ENCODE measurements at places on chromosomes 1 and 21.

DNA sequence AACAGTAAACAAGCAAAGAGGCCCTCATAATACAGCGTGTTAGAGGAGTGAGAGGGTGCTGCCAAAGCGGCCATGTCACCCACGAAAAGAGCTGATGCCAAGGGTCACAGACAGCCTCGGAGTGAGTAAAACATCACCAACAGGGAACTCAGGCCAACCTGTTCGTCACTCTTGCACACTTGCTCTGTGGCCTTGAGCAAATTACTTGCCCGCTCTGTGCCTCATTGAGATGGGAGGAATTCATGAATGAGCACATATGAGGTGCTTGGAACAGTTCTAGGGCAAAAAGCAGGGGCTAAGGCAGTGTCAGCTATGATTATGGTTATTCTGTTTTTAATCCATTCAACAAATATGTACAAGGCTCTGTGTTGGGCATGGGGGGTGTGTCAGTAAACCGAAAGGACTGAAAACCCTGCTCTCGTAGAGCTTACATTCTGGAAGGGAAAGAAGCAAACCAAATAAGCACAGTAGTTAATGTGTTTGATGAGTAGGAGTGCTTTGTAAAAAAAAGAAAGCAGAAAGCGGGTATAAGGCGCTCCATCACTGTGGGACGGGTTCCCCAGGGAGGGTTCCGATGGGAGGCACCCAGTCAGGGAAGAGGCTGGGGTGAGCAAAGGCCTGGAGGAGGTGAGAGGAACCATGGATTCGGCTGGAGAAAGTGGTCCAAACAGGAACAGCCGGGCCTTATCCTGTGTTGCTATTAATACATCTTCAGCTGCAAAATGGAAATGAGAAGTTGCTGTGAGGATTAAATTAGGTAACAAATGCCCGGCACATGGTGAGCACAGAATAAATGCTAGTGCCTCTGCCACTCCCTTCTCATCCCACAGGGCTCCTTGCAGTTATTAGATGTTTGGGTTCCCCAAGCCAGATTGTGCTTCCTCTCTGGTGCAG, 39.5 kb upstream of the RD3 start:
- H3K36me3 ChIP-seq: no peaks in the 10 kb centered on the region
- no peaks in the 10 kb centered on the region for H3K4me1 ChIP-seq
- H3K4me3 ChIP-seq: no peak overlapping the region
- H3K27me3 ChIP-seq: no peaks in the 10 kb centered on the region

DNA sequence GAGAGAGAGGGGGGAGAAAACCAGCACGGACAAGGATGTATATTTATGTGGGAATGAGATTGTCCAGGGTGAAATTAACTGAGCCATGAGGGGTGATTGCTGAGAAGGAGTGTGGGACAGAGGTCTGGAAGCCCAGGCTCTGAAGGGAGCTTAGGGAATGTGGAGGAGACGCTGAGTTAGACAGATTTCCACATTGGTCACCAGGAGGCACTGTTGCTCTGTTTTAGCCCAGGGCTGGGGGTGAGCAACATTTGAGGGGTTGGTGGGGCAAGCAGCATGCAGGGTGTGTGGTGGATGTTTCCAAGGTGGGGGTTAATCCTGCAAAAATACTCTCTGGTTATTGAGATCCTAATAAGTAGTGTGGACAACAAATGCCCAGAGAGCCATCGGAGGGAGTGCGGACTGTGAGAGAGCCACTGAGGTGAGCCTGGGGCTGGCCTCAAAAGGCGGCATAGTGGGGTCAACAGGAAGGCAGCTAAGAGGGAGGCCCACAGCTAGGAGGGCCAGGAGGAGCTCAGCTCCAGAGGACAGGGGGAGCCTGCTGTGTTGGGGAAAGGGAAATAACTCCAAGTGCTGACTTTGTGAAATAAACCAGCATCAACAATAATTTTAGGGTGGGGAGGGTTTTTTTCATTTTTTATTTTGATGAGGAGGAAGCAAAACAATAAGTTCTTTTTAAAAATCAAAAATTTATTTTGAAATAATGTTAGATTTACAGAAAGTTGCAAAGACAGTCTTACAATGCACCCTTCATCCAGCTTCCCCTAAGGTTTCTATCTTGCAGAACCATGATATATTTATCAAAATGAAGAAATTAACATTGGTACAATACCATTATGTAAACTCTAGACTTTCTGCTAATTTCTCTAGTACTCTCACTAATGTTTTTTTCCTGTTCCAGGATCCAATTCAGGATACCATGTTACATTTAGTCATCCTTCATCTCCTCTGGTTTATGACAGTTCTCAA, 82.8 kb upstream of the CD34 start:
- H3K4me3 ChIP-seq: no peak overlapping the region
- H3K27ac ChIP-seq: no peak overlapping the region
- no peaks in the 10 kb centered on the region for H3K36me3 ChIP-seq
- H3K27me3 ChIP-seq: no peaks in the 10 kb centered on the region
- DNase-seq: no peak

GRCh38 chr1:90850181-90850897, 133.2 kb upstream of the BARHL2 start:
- DNase-seq: peak; percentile 78
- no peaks in the 10 kb centered on the region for H3K36me3 ChIP-seq
- H3K4me1 ChIP-seq: no peaks in the 10 kb centered on the region
- no peak overlapping the region for H3K27ac ChIP-seq

GRCh38 chr21:35179990-35180540, 131.0 kb upstream of the RUNX1 start:
- H3K4me3 ChIP-seq: no peak overlapping the region
- no peaks in the 10 kb centered on the region for H3K27me3 ChIP-seq
- no peak overlapping the region for H3K27ac ChIP-seq
- no peaks in the 10 kb centered on the region for H3K4me1 ChIP-seq
- no peaks in the 10 kb centered on the region for H3K36me3 ChIP-seq

GRCh38 chr1:29121936-29122681, 1.6 kb downstream of the TMEM200B start:
- no peaks in the 10 kb centered on the region for H3K4me1 ChIP-seq
- peak; percentile 74 for DNase-seq
- H3K27me3 ChIP-seq: no peaks in the 10 kb centered on the region
- H3K4me3 ChIP-seq: peak overlapping the region; percentile 61

DNA sequence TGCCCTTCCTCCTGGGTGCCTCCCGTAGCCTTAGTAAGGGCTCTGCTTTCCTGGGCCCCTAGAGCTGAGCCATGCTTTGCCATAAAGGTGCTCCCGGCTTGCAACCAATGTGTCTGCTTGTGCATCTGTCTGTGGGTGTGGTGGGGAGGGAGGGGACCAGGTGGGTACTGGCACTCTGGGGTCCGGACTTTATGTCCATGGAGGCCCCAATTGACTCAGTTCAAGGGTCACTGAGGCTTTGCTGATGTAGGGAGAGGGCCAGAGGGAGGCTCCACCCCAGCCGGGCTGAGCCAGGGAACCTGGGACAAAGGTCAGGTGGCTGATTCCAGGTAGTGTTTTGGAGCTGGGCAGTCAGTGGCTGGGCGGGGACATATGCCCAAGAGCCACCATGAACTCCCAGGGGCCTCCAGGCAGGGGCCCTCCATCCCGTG, 15.0 kb downstream of the TNFRSF25 start:
- no peak overlapping the region for H3K27ac ChIP-seq
- no peak for DNase-seq
- H3K4me3 ChIP-seq: no peak overlapping the region
- no peaks in the 10 kb centered on the region for H3K36me3 ChIP-seq

DNA sequence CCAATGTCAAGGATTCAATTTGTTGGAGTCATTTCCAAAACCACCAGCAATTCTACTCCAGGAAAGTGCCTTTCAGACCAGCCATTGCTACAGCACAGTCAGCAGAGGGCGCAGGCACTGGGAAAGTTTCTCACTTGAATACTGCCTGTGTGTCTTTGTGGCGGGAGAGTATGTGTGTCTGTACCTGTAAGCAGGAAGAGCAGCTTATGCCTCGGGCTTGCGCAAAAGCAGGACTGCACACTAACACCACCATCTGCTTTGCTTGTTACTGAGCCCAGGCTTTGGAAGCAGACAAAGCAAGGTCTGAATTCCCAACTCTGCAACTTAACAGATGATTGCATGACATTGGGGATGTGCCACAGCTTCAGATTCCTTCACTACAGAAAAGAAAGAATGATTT, 7.0 kb upstream of the CTSE start:
- no peaks in the 10 kb centered on the region for H3K27me3 ChIP-seq
- peak; percentile 71 for DNase-seq
- no peaks in the 10 kb centered on the region for H3K36me3 ChIP-seq
- H3K27ac ChIP-seq: no peak overlapping the region
- no peak overlapping the region for H3K4me3 ChIP-seq

GRCh38 chr1:93776728-93777127, 95.1 kb upstream of the BCAR3 start:
- H3K27ac ChIP-seq: no peak overlapping the region
- no peak for DNase-seq
- no peaks in the 10 kb centered on the region for H3K27me3 ChIP-seq

DNA sequence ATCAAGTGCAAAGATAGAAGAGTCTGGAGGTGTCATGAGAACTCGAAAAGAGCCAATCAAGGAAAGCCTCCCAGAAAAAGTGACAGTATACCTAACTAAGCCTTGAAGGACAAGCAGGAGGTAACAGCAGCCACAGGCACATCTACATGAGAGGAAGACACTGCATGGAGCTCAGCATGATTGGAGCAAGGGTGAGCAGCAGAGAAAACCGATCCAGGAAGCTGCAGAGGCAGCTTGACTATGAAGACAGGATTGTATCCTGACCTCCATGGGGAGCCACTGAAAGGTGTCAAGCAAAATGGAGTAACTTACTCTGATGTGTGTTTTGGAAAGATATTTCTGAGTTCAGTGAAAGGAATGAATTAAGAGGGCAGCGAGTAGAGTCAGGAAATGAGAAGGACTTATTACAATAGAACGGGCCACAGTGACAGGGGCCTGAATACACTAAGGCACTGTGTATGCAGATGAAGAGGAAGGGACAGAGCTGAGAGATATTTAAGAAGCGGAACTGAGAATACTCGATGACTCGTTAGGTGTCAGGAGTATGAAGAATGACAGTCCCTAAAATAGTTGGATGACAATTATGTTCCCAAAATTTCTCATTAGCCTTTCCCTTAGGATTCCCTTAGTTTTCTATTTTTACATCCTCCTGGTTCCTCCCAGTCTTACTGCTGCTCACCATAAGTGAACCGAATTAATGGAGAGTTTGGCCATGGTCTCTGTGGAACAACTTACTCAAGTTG, 139.3 kb upstream of the NFIA start:
- H3K27me3 ChIP-seq: peaks cover 2% of the 10 kb centered on the region
- no peaks in the 10 kb centered on the region for H3K4me1 ChIP-seq
- DNase-seq: no peak
- no peak overlapping the region for H3K4me3 ChIP-seq
- H3K27ac ChIP-seq: no peak overlapping the region
- no peaks in the 10 kb centered on the region for H3K36me3 ChIP-seq

GRCh38 chr1:62676611-62677356, 11.4 kb downstream of the DOCK7 start:
- no peak overlapping the region for H3K27ac ChIP-seq
- H3K27me3 ChIP-seq: no peaks in the 10 kb centered on the region
- peaks cover 3% of the 10 kb centered on the region for H3K4me1 ChIP-seq
- H3K4me3 ChIP-seq: no peak overlapping the region
- DNase-seq: no peak

DNA sequence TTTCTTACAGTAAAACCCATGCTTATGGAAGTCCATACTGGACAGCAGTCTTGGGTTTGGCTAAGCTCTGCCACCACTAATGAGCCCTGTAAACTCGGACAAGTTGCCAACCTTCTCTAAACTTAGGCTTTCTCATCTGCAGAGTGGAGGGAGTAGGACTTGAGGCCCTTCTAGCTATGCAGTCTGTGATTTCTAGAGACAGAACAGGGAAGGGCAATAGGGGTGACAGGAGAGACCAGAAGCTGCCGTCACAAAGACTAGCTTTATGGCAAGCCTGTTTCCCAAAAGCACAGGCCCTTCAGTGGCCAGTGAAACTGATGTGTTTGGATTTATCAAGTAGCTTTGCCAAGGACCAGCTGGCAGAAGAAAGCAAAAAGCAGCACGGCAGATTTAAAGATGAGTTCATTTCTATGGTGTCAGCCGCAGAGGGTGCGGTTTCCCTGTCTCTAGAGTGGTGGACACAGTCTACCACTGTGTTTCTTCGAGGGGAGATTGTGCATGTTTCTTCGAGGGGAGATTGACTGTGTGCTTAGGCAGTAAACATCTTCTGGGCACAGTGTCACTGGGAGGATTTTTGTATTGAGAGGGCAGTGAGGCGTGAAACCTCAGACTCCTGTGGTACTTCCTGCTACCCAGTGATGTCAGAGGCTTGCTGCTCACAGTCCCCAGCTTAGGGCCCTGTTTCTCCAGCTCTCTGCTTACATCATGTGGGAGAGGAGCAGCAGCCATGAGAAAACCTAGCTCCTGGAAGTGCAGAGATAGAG, 119.0 kb downstream of the ROR1 start:
- DNase-seq: peak; percentile 49
- peak overlapping the region; percentile 90 for H3K27ac ChIP-seq
- no peak overlapping the region for H3K4me3 ChIP-seq
- H3K36me3 ChIP-seq: no peaks in the 10 kb centered on the region
